Hepatocyte (in vitro differentiated cells): ENCODE measurements at places on chromosomes 16 and 17. TPM values are rescaled to one million over a fixed set of nuclear protein-coding genes. Genes with fewer than 3 reads are reported as not detected.

DNA sequence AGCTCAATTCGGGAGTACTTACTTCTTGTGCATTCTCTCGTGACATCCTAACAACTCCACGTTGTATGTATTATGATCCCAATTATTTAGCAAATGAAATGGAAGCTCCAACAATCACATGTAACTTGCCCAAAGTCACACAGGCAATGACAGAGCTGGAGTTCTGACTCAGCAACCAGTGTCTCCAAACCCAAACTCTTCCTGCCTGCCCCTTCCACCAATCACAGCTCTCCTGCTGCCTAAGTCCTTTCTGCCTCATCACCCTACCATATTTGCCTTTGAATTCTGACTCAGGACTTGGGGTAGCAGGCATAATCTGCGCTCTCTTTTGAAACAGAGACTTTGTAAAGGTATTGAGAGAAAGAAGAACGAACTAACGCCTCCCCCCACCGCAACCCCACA lies 245.2 kb upstream of the MAF start:
- no peak for DNase-seq
- no peak overlapping the region for H3K27ac ChIP-seq
- H3K4me3 ChIP-seq: no peak overlapping the region
- H3K4me1 ChIP-seq: peaks cover 25% of the 10 kb centered on the region
- no peaks in the 10 kb centered on the region for H3K27me3 ChIP-seq

Gene TRAF7
- total RNA-seq: 55.1 and 73.4 TPM in 2 replicates

DNA sequence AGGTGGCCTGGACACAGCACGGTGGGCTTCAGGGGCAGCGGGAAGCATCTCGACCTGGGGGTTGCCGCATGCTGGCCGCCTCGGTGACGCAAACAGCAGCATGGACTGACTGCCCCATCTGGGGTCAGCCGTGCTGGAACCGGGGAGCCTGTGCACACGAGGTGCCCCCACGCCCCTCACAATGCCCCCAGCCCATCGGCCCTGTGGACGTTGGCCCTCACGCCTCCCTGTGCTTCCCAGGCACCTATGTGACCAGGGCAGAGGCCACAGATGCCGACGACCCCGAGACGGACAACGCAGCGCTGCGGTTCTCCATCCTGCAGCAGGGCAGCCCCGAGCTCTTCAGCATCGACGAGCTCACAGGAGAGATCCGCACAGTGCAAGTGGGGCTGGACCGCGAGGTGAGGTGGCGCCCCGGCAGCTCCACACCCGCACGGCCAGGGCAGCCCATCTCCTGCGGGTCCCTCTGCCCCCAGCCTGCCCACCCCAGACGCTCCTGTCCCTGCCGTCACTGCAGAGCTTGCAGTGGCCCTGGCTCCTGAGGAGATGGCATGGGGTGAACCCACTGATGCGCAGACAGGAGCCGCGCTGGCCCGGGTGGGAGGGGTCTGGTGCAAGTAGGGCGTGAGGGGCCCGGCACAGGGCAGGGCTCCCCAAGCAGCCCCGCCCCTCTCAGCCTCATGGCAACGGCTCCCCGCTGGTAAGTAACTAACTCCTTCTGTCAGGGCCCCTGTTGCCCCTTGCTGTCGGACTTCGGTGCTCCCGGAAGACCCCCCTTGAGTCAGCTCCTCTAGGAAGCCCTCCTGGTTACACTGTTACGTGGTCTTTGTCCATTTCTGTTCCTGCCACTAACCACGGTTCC lies 13.6 kb downstream of the CDH15 start:
- no peak overlapping the region for H3K27ac ChIP-seq
- no peaks in the 10 kb centered on the region for H3K4me1 ChIP-seq
- no peak overlapping the region for H3K4me3 ChIP-seq

DNA sequence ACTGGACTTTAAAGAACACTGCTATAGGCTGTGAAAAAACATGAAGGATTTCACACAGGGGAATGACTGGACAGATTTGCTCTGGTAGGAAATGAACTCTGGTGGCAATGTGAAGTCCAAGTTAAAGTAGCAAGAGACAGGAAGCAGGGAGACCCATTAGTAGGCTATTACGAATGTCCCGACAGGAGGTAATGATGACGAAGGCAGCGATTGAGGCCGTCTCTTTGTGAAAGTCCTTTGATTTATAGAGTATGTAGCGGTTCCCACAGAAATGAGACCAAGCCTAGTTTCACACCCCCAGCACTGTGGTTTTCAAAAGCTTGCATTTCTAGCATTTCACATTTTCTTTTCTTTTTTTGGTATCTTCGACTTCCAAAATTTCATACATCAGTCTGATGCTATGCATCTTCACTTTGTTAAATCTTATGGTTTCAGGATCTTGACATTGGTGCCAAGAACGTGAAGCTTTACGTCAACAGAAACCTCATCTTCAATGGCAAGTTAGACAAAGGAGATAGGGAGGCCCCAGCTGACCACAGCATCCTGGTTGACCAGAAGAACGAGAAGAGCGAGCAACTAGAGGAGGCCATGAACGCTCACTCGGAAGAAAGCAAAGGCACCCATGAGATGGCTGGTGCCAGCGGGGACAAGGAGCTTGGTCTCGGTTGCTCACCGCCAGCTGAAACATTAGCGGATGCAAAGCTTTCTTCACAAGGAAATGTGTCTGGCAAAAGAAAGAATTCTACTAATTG lies 189.8 kb downstream of the KATNIP start:
- H3K4me1 ChIP-seq: no peaks in the 10 kb centered on the region
- H3K36me3 ChIP-seq: no peaks in the 10 kb centered on the region
- no peak overlapping the region for H3K27ac ChIP-seq
- no peak overlapping the region for H3K4me3 ChIP-seq

DNA sequence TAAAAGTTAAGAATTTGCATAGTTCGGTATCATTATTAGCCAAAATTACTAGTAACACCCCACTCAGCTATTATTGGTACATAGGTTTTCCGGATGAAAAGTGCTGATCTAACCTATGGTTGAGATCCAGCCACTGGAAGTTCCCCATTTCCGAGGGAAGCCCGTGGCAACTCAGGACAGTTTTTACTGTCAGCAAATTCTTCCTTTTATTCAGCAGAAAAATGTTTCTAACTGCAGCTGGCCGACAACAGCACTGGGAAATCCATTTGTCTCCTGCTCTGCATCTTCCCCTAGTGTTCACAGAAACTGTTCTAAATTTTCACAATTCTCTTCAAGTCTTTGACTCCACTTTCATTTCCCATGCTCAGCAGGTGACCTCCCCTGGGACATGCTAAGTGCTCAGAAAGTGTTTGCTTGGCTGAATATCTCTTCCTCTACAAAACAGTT lies 15.5 kb upstream of the MMD start:
- no peak overlapping the region for H3K4me3 ChIP-seq
- H3K36me3 ChIP-seq: no peaks in the 10 kb centered on the region
- no peak overlapping the region for H3K27ac ChIP-seq
- no peak for DNase-seq
- no peaks in the 10 kb centered on the region for H3K27me3 ChIP-seq

Gene AANAT
- 0.84 TPM in 1 of 2 replicates, not detected in the other for total RNA-seq

Gene SLC35G6
- total RNA-seq: 0.24 TPM in 1 of 2 replicates, not detected in the other

GRCh38 chr16:2514333-2515179 lies 804 bp downstream of the ATP6V0C start:
- peak overlapping the region; percentile 99 for H3K4me3 ChIP-seq
- peak overlapping the region; percentile 100 for H3K27ac ChIP-seq
- no peaks in the 10 kb centered on the region for H3K36me3 ChIP-seq
- H3K4me1 ChIP-seq: peaks cover 32% of the 10 kb centered on the region
- DNase-seq: peak; percentile 64

DNA sequence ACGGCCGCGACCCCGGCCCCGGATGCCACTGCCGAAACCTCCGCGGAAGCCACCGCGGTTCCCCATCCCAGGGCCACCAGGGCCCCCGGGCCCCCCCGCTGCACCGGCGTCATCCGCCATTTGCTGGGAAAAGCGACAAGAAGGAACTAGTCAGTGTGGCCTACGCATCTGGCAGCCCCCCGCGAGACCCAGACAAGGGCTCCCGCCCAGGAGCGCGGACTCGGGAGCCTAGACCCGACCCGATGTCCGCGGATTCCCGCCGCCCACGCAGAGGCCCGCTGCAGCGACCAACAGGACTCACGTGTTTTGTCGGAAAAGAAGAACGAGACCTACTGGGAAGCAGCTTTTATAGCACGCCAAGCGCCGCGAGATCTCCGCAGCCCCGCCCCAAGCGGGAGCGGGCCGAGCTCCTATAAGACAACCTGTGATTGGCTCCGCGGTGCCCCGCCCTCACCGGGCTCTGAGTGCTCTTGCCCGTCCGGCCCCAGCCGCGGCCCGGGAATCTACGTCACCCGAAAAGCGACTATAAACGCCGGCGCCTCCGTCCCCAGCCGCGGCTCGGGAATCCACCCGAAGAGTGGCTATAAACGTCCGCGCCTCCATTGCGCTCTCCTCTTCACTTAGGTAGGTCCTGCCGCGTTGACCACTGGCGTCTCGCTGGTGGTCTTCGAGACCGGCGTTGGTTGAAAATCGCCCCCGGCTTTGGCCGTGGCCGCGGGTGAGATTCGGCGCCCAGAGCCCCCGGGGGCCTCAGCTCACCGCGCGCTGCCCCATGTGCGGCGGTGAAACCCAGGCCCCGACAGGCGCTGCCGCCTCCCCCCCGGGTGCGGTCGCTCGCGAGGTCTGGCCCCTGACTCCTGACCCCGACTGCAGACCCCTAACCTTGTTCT lies at the start of gene RPS2:
Gene RPS2, minus strand, starts transcription at position 321 of the 890 bp plus-strand sequence. Its CDS starts 201 bp downstream, at position 120.
- DNase-seq: peak; percentile 100
- peak within 1 kb of the TSS; percentile 96 for H3K27ac ChIP-seq
- H3K4me1 ChIP-seq: peaks cover 16% of the 10 kb centered on the region
- no peaks in the 10 kb centered on the region for H3K27me3 ChIP-seq

Gene CRYM
- total RNA-seq: 4.9 and 5.7 TPM in 2 replicates

- no peaks in the 10 kb centered on the region for H3K27me3 ChIP-seq
- H3K36me3 ChIP-seq: no peaks in the 10 kb centered on the region
- peak overlapping the region; percentile 40 for H3K27ac ChIP-seq
- no peak overlapping the region for H3K4me3 ChIP-seq
- no peak for DNase-seq
- H3K4me1 ChIP-seq: no peaks in the 10 kb centered on the region
These were observed 9.2 kb downstream of the SP2 start for GRCh38 chr17:47905221-47905733.

DNA sequence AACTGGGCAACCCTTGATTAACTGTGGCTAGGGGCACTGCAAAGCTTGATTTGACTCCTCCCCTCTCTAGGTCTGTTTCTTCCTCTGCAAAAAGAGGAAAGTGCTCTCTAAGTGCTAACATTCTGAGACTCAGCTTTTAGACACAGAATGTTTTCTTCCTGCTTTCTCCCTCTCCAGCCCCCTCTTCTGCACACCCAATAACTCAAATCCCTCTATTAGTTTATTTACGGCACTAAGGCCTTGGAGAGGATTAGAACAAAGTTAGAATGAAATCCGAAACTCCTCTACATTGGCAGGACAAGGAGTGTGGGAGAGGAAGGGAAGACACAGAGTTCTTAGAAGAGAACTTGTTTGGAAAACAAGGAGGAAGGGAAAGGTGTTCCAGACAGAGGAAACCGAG lies 3.3 kb upstream of the SBK1 start:
- no peak overlapping the region for H3K4me3 ChIP-seq
- no peaks in the 10 kb centered on the region for H3K27me3 ChIP-seq
- no peaks in the 10 kb centered on the region for H3K4me1 ChIP-seq
- H3K36me3 ChIP-seq: no peaks in the 10 kb centered on the region
